Type B pancreatic cell (in vitro differentiated cells): ENCODE measurements at places on chromosomes 3 and 15. TPM values are rescaled to one million over a fixed set of nuclear protein-coding genes. Genes with fewer than 3 reads are reported as not detected.

- peaks cover 14% of the 10 kb centered on the region for H3K4me1 ChIP-seq
- no peaks in the 10 kb centered on the region for H3K27me3 ChIP-seq
- H3K36me3 ChIP-seq, result peaks cover 26% of the 10 kb centered on the region
- no peak for DNase-seq
- H3K4me3 ChIP-seq, result no peak overlapping the region
These were observed 63.2 kb upstream of the RAD18 start for GRCh38 chr3:9026320-9027045.

DNA sequence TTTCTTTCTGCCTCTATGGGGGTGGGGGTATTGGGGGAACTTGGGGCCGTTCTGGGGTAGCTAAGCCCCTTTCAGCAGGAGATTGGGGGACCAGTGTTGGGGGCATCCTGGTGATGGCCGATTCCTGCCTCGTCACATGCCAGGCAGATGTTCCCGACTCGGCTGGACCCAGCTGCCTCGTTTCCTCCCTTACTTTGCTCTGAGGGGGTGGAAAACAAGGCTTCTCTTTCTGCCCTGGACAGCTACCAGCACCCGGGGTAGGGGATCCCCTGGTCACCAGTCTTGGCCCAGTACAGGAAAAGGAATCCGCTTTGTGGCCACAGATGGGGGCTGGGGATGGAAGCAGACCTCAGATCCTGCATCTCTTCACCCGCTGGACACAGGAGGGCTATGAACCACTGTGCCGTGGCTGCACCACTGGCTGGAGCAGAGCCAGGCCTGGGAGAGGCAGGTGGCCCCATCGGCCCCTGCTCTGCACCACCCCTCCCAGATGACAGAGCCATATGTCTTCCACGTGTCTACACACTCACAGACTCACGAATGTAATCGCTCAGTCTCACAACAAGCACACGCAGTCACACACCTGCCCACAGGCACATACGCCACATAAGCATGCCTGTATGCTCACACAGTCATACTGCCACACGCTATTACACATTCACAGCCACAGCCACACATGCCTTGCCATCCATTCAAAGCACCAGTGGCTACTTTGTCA, 12.4 kb downstream of the SNX33 start:
- peak overlapping the region; percentile 87 for H3K27ac ChIP-seq
- H3K4me3 ChIP-seq, result peak overlapping the region; percentile 61
- no peak for DNase-seq
- peaks cover 10% of the 10 kb centered on the region for H3K36me3 ChIP-seq

DNA sequence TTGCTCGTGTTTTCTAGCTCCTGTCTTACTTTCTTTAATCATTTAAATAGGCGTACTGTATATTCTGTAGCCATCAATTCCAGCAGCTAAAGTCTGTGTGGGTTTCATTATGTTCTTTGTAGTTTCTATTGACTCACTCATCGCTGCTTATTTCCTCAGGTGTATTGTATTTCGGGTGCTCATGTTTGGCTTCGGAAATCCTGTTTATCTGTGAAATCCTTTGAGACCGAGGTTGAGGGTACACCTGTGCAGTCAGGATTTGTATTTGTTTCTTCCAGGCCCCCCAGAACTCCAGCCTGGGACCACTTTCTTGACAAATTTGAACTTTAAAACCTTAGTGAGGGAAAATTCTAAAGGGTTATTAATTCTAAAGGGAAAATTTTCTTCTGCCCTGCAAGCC, 2.0 kb upstream of the PAK2 start:
- peaks cover 5% of the 10 kb centered on the region for H3K4me1 ChIP-seq
- H3K36me3 ChIP-seq, result peaks cover 14% of the 10 kb centered on the region
- H3K27ac ChIP-seq, result no peak overlapping the region
- DNase-seq, result no peak
- no peak overlapping the region for H3K4me3 ChIP-seq

GRCh38 chr3:24018784-24019570, 73.9 kb downstream of the NR1D2 start:
- no peak for DNase-seq
- H3K4me3 ChIP-seq, result no peak overlapping the region
- no peak overlapping the region for H3K27ac ChIP-seq
- H3K36me3 ChIP-seq, result no peaks in the 10 kb centered on the region
- no peaks in the 10 kb centered on the region for H3K4me1 ChIP-seq

DNA sequence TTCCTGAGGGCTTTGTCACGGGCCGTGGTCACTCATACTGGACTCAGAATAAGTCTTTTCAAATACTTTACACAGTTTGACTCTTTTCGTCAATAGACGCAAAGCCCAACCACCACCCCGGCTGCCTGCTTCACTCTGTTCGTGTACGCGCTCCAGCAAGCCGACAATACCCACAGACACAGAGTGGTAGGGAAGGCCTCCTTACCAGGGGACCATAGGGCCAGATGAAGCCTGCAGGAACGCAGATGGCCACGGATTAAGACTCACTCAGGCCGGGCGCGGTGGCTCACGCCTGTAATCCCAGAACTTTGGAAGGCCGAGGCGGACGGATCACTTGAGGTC, 29.7 kb downstream of the EFCAB12 start:
- peak overlapping the region; percentile 97 for H3K4me3 ChIP-seq
- H3K4me1 ChIP-seq, result peaks cover 21% of the 10 kb centered on the region
- H3K36me3 ChIP-seq, result peaks cover 3% of the 10 kb centered on the region

GRCh38 chr3:8233938-8234337, 267.7 kb upstream of the LMCD1 start:
- peaks cover 5% of the 10 kb centered on the region for H3K4me1 ChIP-seq
- no peaks in the 10 kb centered on the region for H3K36me3 ChIP-seq
- no peak overlapping the region for H3K27ac ChIP-seq
- no peak overlapping the region for H3K4me3 ChIP-seq
- H3K27me3 ChIP-seq, result no peaks in the 10 kb centered on the region

DNA sequence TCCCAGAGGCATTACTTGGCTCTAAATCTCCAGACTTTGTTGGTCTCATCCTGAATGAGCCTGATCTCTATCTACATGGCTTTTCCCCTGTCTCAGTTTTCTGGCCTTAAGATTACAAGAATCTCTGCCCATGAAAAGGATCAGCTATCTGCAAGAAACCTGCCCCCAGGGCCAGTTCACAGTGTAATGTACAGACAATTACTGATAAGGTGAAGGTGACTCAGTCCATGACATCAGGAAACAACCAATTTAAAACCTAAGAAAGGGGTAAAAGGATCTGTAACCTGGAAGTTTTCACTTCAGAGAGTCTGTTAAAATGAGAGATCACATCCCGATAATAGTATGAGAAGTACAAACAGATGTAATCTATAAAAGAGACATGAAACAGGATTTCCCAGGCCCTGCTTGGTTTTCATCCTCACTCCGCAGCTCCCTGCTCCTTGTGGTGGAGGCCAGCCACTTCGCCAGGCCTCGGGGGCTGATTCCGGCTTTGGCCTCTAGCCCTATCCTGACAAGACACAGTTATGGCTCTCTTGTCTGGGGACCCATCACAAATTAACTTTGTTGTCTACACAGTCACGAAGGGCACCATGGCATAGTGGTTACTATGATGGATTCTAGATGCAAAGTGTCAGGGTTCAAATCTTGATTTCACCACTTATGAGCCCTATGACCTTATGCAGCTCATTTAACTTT, 136.9 kb downstream of the THSD4 start:
- peaks cover 9% of the 10 kb centered on the region for H3K36me3 ChIP-seq
- DNase-seq, result no peak
- H3K27me3 ChIP-seq, result peaks cover 5% of the 10 kb centered on the region
- H3K4me1 ChIP-seq, result peaks cover 27% of the 10 kb centered on the region
- H3K4me3 ChIP-seq, result peak overlapping the region; percentile 29

DNA sequence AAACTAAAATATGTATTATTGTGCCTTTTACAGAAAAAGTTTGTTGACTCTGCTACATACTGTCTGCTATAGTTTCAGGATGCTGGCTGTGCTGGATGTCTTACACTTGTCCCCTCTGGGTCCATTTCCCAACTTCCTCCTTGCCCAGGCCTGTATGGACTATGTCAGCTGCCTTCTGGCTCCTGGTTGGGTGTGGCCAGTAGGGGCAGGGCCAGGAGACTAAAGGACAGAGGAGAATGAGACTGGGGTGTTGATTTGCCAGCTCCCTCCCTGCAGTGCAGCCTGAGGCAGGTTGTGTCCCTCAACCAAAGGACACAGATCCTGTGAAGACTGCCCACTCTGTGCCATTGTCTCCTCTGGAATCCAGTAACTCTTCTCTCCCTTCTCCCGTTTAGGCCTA, 90.6 kb upstream of the UBE2E2 start:
- no peak overlapping the region for H3K4me3 ChIP-seq
- H3K27ac ChIP-seq, result peak overlapping the region; percentile 30
- H3K27me3 ChIP-seq, result peaks cover 3% of the 10 kb centered on the region
- no peaks in the 10 kb centered on the region for H3K36me3 ChIP-seq
- H3K4me1 ChIP-seq, result peaks cover 22% of the 10 kb centered on the region
- DNase-seq, result no peak

DNA sequence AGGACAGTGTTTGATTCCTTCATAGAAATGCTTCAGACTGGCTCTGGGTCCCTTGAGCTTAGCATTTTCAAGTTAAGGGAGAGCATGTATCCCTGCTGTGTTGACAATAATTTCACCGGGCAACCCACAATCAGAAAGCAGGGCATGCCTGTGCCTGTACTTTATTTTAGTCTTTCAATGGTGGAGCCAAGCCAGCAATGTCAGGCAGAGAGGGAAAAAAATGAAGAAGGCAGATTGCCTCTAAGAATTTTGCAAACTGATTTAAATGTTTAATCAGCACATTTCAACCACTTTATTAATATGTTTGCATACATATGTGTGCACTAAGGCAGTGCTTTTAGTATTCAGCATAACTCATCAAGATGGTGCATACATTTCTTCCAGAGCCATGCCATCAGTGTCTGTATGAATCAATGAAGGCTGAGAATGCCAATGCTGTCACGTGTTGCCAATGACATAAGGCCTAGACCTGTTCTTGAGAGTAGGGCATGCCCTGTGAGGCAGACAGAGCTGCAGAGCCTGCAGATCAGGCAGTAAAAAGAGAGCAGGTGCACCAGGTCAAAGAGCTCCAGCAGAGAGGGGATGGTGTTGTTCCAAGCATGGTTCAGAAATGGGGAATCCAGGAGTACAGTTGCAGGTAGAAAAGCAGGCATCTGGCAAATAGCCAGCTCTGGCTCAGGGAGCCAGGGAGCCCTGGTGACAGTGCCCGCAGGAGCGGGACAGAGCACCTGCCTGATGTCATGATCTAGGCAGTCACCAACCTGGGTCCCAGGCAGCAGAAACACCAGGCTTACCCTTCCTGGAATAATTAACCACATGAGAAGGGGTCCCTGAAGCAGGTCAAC, 508.5 kb downstream of the GABRG3 start:
- H3K4me1 ChIP-seq, result no peaks in the 10 kb centered on the region
- no peaks in the 10 kb centered on the region for H3K36me3 ChIP-seq
- no peak overlapping the region for H3K27ac ChIP-seq
- no peaks in the 10 kb centered on the region for H3K27me3 ChIP-seq
- H3K4me3 ChIP-seq, result no peak overlapping the region

GRCh38 chr3:195221015-195221853, 49.7 kb downstream of the XXYLT1 start:
- peaks cover 16% of the 10 kb centered on the region for H3K36me3 ChIP-seq
- no peak overlapping the region for H3K27ac ChIP-seq
- peaks cover 12% of the 10 kb centered on the region for H3K4me1 ChIP-seq

GRCh38 chr15:101201411-101202174, 50.3 kb downstream of the CHSY1 start:
- H3K27ac ChIP-seq, result no peak overlapping the region
- DNase-seq, result no peak
- H3K27me3 ChIP-seq, result no peaks in the 10 kb centered on the region
- no peak overlapping the region for H3K4me3 ChIP-seq
- H3K36me3 ChIP-seq, result peaks cover 6% of the 10 kb centered on the region

- no peaks in the 10 kb centered on the region for H3K36me3 ChIP-seq
- H3K27ac ChIP-seq, result no peak overlapping the region
- H3K27me3 ChIP-seq, result peaks cover 18% of the 10 kb centered on the region
- H3K4me1 ChIP-seq, result no peaks in the 10 kb centered on the region
These were observed 97.6 kb downstream of the TPRG1 start for GRCh38 chr3:189269365-189269764.

- no peaks in the 10 kb centered on the region for H3K27me3 ChIP-seq
- no peak for DNase-seq
- H3K27ac ChIP-seq, result no peak overlapping the region
- peaks cover 36% of the 10 kb centered on the region for H3K36me3 ChIP-seq
- no peak overlapping the region for H3K4me3 ChIP-seq
These were observed 9.8 kb downstream of the SRGAP3 start for GRCh38 chr3:9239680-9240079.

DNA sequence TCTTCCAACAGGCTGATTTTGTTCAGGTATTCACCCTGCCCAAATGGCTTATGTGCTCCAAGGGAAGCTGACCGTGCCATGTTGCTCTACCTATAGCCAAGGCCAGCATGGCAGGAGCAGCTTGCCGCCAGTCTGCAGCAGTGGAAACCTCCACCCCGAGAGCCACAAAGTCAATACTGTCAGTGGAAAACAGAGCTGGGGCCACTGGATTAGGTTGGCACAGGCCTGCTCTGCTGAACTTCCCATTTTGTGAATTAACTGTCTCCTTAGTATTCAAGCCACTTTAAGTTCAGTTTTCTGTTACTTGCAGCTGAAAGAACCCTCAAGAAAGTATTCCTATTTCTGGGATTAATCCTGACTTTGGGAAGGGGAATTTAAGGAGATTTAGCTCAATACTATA, 63.8 kb upstream of the XCR1 start:
- no peaks in the 10 kb centered on the region for H3K4me1 ChIP-seq
- no peak overlapping the region for H3K4me3 ChIP-seq
- no peaks in the 10 kb centered on the region for H3K36me3 ChIP-seq
- no peaks in the 10 kb centered on the region for H3K27me3 ChIP-seq
- DNase-seq, result peak; percentile 20

- no peaks in the 10 kb centered on the region for H3K4me1 ChIP-seq
- no peak overlapping the region for H3K27ac ChIP-seq
These were observed 436.1 kb downstream of the CHL1 start for GRCh38 chr3:632571-633170.

DNA sequence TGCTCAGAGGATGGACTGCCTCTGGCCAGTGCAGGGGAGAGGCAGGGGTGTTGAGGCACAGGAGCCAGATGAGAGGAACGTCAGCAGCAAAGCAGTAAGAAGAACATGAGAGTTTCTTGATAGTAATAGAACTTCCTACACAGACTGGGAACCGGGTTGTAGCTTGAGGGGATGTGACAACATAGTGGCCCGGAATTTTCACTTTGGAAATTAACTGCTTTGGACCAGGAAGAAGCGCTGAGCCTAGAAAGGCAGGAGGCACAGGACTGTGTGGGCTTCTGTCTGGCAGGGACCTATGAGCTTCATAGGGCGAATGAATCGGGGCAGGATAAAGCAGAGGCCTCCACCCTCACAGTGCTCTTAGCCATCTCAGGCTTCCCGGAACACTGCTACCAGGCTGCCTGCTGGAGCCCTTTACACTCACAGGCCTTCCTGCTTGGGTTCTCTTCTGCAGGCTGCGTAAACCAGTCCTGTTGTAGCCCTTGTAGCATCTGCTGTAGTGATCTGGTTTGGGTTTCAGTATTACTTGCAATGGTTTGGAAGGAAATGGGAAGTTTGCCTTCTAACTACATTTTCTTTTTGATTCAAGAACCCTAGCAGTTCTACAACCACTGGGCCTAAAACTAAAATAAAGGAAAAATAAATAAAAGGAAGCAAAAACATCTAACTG, 3.3 kb upstream of the ADPGK start:
- DNase-seq, result no peak
- H3K36me3 ChIP-seq, result no peaks in the 10 kb centered on the region
- no peak overlapping the region for H3K27ac ChIP-seq
- H3K4me3 ChIP-seq, result no peak overlapping the region
- peaks cover 26% of the 10 kb centered on the region for H3K4me1 ChIP-seq

HYAL1 gene
- 2.3 and 3.7 TPM in 2 replicates for total RNA-seq

TIGIT gene
- total RNA-seq, result not detected in 2 replicates

KCNAB1 gene
- total RNA-seq, result 4.0 and 6.1 TPM in 2 replicates

FBXL2 gene
- total RNA-seq, result 21.6 and 22.1 TPM in 2 replicates

FAM107A gene
- total RNA-seq, result 2.9 and 4.5 TPM in 2 replicates

WDR93 gene
- 0.29 and 1.5 TPM in 2 replicates for total RNA-seq

PCOLCE2 gene
- 1.0 and 7.2 TPM in 2 replicates for total RNA-seq

SI gene
- 4.7 and 8.4 TPM in 2 replicates for total RNA-seq
